ENCODE measurements at places on chromosomes 7 and 10. TPM values are rescaled to one million over a fixed set of nuclear protein-coding genes. Genes with fewer than 3 reads are reported as not detected.

The ADAM22 gene
- total RNA-seq, result 6.0 TPM

The LRCH4 gene
- 39.1 TPM for total RNA-seq

The ZNF804B gene
- not detected for total RNA-seq

The IFIT3 gene
- 14.2 TPM for total RNA-seq

The PKD1L1 gene
- total RNA-seq, result 1.2 TPM

The ADARB2 gene
- not detected for total RNA-seq

The DBNL gene
- 105 TPM for total RNA-seq

The GAD2 gene
- not detected for total RNA-seq

The GBX1 gene
- not detected for total RNA-seq

The CAMK1D gene
- 19.0 TPM for total RNA-seq

The MXI1 gene
- 72.3 TPM for total RNA-seq

The TMEM178B gene
- 0.42 TPM for total RNA-seq

The ITIH5 gene
- 23.3 TPM for total RNA-seq
